ENCODE measurements at places on chromosomes 2 and 18.

DNA sequence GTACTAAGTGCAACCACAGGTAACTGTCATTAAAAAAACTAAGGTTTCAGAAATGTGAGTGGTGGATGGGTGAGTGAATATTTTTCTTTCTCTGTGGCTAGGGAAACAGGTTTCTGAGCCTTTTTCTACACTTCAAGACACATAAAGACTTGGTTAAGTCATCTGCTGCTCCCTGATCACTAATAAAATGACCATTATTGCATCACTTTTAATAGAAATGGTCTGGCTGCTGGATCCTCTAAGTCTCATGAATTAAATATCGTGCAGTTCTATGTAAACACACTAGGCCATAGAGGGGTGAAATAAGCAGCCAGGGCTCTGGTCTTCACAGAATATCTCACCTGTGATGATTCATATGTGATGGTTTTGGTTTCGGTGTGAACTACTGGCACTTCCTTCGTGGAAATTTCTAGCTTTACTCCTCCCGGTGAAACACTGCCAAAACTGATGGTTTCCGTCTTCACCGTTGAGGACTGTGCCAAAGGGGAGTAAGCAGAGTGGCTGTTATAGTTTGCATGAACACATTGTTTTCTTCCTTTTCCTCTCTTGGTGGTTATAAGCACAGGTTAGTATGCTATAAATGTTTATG, 100.4 kb upstream of the ZBTB14 start:
- DNase-seq, result no peak

DNA sequence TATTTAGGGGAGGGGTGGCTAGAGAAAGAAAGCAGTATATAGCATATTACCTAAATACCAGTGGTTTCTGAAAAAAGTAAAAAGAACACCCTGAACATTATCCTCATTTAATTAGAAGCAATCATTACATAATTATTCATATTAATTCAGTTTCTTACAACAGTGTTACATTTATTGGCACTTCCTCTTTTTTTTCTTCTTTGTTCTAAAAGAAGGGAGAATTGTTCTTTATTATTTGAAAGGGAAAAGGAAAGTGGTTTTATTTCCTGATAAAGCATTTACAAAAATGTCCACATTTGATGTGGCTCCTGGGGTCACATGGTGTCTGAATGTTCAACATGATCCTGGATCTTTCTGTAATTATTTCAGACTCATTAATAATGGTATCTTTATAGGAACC, 254.9 kb upstream of the ZEB2 start:
- no peak for DNase-seq

GRCh38 chr18:61855449-61856378, 37.1 kb downstream of the RNF152 start:
- DNase-seq, result no peak

GRCh38 chr2:23508066-23508390, 123.0 kb downstream of the KLHL29 start:
- DNase-seq, result no peak

DNA sequence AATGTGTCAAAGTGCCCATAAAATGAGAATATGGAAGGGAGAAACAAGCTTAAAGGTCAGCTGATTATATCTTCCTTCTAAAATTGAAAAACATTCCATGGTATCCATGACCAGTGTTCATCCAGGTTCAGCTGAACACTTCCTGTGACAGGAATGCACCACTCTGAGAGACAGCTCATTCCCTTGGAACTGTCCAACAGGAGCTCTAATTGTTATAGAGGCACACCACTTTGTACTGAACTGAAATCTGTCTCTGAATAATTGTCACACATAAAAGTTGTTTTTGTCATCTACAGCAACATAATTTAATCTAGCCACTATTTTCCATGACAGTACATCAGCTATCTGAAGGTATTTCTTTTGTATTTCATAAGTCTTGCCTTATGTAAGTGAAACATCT, 195.9 kb upstream of the ZNF804A start:
- DNase-seq, result no peak

- DNase-seq, result no peak
Measured at GRCh38 chr2:32248299-32248698, 16.4 kb downstream of the NLRC4 start.

DNA sequence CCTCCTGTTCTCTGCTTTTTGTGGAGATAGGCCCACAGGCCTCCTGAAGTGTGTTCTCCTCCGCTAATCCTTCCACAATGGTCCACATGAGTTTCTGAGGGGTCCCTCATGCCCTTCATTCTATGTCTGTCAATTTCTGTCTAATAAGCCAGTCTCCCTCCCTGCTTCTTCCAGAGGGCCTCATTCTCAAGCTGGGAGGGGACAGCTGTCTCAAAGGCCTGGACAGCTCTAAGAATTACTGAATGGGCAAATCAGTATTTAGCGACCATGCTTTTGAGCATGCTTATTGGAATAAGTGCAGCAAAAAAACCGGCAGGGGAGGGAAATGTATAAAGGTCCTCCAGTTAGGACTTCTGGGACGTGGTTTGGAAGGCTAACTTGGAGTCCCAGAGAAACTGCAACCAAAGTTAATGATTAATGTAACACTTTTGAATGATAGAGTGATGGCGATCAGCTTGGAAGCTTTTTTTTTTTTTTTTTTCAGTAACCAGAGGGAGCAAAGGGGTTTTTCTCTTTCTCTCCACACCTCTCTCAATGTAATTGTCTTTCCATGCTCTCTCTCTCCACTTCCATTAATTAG, 890.7 kb upstream of the POU3F3 start:
- no peak for DNase-seq

- DNase-seq, result no peak
Measured at GRCh38 chr2:18771212-18771611, 181.8 kb upstream of the NT5C1B start.

DNA sequence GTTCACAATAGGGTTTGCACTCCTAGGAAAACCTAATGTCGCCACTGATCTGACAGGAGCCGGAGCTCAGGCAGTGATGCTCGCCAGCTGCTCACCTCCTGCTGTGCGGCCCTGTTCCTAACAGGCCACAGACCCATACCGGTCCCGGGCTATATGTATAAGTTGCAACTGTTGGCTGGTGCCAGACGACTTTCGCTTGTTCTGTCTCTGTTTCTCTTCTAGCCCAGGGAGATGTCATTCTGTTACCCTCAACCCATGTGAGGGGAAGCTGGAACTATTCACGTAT, 170.3 kb downstream of the BCL2 start:
- no peak for DNase-seq

DNA sequence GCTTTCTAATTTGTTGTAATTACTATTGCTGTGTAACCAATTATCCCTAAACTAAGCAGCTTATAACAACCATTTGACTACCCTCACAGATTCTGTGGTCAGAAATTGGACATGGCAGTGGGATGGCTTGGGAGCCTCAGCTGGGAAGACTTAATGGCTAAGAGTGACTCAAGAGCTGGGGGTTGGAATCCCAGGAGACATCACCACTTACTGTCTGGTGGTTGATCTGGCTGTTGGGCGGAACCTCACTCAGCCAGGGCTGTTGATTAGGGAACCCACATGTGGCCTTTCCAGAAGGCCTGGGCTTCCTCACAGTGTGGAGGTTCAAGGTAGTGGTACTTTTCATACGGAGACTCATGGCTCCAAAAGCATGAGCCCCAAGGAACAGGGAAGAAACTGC, 49.8 kb downstream of the E2F6 start:
- no peak for DNase-seq

- no peak for DNase-seq
Measured at GRCh38 chr2:120488531-120488930, 142.6 kb downstream of the INHBB start.

DNA sequence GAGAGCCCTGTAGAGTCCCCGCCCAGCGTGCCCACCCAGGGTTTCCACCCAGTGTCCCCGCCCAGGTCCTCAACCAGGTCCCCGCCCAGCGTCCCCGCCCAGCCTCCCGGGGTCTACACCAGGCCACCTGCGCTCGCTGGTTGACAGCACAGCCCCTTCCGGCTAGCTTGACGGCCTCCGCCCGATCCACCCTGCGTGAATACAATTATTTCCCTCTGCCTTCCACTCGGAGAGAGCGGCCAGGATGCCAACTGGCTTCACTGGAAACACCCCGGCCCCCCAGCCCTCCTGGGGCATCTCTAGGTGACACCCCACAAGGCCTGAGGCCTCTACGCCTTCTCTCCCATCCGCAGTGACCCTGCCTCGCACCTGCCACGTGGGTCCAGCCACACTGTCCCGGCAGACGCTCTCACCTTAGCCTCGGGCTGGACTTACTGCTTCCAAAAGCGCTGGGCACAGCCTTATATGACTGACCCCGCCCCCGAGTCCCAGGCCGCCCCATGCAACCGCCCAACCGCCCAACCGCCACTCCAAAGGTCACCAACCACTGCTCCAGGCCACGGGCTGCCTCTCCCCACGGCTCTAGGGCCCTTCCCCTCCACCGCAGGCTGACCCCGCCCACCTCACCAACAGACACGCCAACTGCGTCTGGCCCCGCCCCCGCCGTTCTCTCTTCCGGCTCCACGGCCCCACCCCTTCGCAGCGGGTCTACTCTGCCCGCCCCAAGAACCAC, 188.1 kb downstream of the LAMA1 start:
- no peak for DNase-seq

GRCh38 chr2:204452464-204453023, 92.7 kb upstream of the PARD3B start:
- DNase-seq, result no peak

GRCh38 chr2:32742376-32742775, 114.5 kb downstream of the TTC27 start:
- no peak for DNase-seq

GRCh38 chr18:45332871-45333270, 282.4 kb upstream of the SLC14A2 start:
- DNase-seq, result no peak

GRCh38 chr2:128815248-128815647, 496.6 kb upstream of the HS6ST1 start:
- no peak for DNase-seq

DNA sequence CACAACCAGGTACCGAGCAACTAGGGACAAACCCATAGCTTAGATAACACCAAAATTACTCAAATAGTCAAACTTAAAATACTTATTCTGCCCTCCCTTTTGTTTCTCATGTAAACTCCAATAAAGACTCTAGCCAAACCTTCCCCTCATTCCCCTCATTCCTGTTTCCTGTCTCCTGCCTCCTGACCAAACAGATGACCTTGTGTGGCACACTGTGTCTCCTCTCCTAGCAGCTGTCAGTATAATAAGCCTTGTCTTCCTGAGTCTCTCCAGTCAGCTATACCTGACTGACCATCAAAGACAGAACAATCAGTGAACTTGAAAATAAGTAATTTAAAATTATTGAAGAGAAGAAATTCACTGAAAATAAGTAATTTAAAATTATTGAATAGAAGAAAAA, 14.3 kb downstream of the SULT1C4 start:
- DNase-seq, result no peak

Measured in GF-D8 (cell line).